Vagina (tissue), 2 donors: ENCODE measurements at places on chromosomes 2 and 18.
A peak's percentile ranks its signal among the peaks of the same experiment; 100 is the strongest.

GRCh38 chr2:29518646-29519337, 402.6 kb downstream of the ALK start:
- DNase-seq: no peak

- DNase-seq: no peak
These were observed 48.9 kb downstream of the ASXL2 start for GRCh38 chr2:25829377-25829704.

DNA sequence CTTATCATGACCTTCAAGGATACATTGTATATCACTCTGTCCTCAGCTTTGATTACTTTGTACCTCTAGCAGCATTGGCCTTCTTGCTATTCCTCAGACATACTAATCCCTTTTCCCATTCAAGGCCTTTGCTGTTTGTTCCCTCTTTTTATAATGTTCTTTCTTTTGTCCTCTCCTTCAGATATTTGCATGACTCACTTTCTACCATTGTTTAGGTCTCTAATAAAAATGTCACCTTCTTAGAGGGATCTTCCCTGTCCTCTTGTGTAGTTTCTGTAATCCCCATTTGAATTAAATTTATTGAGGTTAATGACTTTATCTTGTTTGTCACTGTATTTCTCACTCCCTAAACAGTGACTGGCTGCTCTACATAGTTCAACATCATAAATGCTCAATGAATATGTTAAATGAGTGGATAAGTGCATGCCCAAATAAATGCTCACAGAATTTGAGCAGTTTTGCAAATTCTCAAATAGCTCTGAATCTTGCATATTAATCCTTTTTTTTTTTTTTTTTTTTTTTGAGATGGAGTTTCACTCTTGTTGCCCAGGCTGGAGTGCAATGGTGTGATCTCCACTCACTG, 135.9 kb downstream of the AGPS start:
- no peak for DNase-seq

DNA sequence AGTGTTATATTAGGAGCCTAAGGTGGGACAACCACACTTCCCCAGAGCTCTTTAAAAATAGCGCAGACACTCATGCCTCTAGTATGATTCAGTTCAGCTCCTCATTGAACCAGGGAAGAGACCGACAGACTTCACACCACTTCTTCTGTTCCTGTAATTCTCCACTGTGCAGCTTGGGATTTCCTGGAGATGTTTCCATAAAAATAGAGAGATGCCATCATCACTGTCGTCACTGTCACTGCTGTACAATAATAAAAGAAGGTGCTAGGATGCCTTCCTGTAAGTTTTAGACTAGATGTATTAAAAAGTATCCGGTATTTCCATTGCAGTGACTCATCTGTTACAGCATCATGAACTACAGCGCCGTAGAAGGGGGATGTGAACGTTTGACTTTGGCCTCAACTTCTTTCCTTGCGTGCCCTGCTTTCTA, 110.9 kb downstream of the FAM210A start:
- no peak for DNase-seq

GRCh38 chr18:79337620-79338019, 58.1 kb upstream of the NFATC1 start:
- DNase-seq: peak; percentile 84

DNA sequence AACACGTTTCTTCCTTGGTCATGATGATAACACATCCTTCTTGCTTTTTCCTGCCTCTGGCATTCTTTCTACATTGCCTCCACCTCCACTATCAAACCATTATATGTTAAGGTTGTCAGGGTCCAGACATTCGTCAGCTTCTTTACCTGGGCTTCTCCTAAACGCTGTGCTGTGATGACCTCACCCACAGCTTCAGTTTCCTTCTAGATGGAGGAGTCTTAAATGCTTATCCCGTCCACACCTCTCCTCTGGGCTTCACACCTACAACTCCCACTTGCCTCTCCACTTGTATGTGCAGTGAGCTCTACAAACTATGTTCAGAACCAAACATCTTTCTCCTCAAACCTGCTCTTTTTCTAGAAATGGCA, 666 bp upstream of the STAT1 start:
- DNase-seq: no peak

DNA sequence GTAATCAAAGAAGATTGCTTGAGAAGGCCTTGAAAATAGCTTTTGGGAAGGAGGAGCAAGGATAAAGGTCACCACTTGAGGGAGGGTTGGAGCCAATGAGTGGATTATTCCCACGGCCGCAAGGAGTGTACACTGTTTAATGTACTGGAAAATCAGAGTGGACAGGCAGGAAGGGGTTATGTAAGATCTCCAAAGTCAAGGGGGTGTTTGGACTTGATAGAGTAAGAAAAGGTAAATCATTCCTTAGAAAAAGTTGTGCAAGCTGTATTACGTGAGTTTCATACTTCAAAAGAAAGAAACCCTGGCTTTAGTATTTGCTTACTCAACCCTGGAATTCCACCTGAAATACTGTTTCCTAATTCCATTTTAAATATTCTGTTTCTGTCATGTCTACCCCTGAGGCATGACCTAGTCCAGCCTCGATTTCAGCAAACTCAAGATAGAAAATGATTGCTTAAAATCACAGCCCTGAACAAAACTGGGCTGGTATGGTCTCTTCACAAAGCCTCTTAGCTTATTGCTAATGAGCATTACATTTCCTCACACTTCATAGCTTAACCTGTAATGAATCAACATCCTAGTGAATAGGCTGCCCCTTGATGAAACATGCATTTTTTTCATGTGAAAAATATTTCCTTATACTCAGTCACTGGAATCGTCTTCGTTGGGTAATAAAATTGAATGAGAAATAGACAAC, 1.1 kb downstream of the MREG start:
- DNase-seq: no peak

DNA sequence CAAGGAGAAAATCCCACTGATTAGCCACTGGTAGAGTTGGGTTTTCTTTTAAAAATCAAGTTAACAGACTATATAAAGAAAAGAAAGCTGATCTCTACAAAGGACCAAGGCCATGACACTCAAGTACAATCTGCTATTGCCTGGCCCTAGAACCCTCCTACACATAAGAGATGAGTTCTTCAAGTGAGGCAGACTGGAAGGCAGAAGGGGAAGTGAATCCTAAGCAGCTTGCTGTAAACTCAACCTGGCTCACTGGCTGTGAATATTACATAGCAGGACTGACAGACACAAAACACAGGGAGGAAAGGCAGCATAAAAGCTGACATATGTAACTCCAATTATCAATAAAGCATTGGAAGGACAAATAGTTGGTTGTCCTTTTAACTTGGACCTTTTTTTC, 65.4 kb downstream of the TRIP12 start:
- no peak for DNase-seq

- no peak for DNase-seq
These were observed 9.4 kb downstream of the PELI1 start for GRCh38 chr2:64134813-64135212.

DNA sequence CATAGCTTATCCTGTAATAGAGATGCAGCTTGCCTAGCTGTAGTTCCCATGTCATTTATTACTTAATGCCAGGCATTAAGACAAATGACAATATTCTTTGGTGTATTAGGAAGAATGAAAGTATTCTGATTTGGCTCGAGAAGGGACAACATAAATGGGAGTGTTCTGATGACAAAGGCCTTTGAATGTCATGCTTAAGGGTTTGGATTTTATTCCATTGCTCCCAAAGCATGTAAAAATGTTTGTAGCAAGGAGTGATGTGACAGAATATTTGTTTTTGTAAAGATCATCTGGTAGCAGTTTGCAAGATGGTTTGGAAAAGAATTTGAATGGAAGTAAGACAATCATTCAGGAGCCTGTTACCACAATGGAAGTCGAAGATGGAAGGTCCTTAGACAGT, 30.4 kb downstream of the EEF1B2 start:
- no peak for DNase-seq

- no peak for DNase-seq
These were observed 2.0 kb downstream of the WDR35 start for GRCh38 chr2:19987936-19988335.

GRCh38 chr18:53745224-53745967, 479.1 kb downstream of the MBD2 start:
- DNase-seq: no peak
